Tibial nerve (tissue), 4 donors: ENCODE measurements at places on chromosomes 12 and 14. TPM values are rescaled to one million over a fixed set of nuclear protein-coding genes. Genes with fewer than 3 reads are reported as not detected.

DNA sequence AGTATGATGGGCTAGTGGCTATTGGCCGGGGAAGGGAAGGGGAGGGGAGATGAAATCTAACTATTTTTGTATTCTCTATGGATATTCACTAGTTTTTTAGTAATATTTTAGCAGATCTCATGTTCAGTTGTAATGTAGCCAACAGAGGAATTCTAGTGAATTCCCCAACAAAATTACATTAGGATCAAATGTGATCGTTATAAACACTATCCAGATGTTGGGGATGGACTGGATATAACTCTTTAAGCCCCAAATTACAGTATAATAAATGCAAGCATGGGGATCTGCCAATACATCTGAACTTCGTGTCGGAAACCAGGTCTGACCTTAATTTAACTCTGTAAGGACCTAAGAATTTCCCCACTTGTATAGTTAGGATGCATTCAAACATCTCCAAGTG lies 21.5 kb downstream of the LLPH start:
- no peak for DNase-seq

DNA sequence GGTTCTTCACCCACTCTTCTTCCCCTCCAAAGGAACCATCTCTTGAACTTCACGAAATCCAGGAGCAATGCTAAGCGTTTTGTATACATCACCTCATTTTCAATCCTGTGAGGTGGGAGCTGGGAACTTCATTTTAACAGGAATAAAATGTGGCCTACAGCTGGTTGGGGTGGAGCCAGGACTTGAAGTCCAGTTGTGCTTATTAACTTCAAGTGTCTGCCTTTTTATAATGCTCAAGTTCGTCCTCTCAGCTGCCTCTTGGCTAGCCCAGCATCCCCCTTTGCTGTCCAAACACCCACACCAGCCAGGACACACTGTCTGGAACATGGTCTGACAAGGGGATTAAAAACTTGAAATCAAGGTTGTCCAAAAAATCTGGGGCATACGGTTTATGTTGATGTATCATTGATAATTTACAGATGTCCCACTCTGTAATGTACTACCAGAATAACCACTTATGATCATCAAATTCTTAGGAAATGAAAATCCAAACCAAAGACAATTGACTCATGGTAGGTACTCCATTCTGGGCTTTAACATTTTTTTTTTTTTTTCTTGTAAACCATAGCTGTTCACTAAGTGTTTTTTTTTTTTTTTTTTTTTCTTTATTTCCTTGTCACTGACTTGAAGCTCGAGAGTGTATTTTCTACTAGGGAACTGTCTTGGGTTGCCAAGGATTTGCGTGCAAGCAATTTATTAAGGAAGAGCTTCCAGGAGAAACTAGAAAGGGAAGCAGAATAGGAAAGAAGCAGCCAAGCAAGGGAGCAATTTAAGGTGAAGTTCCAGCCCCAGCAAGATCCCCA lies 252.3 kb downstream of the EFCAB11 start:
- no peak for DNase-seq

- no peak for DNase-seq
These were observed 223.2 kb downstream of the KTN1 start for GRCh38 chr14:55802986-55803872.

DTD2 gene
- total RNA-seq = 63.4 TPM

DNA sequence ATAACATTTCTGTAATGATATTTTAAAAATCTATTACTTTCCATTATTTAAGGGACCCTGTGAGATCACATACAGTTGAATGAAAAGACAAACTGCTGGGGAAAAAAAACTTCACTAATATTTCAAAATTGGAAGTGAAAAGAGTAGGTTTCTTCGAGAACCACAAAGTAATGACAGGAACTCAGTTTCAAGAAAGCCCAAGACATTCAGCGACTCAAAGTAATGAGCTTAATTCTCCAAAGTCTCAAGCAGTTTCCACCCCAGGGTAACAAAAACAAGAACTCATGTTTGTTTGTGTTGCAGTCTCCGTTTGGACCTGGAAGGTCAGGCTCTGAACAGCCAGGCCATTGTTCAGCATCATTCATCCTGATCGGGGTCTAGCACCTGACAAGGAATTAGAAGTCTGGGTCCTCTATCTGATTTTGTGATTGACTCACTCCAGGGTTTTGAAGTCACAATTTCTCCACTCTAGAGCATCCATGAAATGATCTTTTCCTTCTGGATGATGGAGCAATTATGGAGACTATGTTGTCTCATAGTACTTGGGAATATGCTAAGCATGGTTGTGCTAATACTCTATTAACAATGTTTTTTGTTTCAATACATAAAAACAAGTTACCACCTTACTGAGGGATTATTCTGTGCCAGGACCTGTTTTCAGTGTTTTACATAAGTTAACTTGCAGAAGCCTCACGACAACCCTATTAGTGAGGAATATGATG lies 126.9 kb downstream of the SLC25A21 start:
- no peak for DNase-seq
